Testis (tissue), 5 donors: ENCODE measurements at places on chromosomes 2 and 18. TPM values are rescaled to one million over a fixed set of nuclear protein-coding genes. Genes with fewer than 3 reads are reported as not detected.

Gene DSG3
- 0.19 TPM for total RNA-seq

Gene DGUOK
- 91.0 TPM for total RNA-seq

Gene AQP12B
- not detected for total RNA-seq

Gene PLEK
- total RNA-seq = 2.4 TPM

Gene TUBA3E
- 129 TPM for total RNA-seq

Gene CCL20
- total RNA-seq = 0.55 TPM

Gene CDH7
- 1.2 TPM for total RNA-seq

Gene IL36G
- total RNA-seq = not detected

Gene FSHR
- 22.6 TPM for total RNA-seq

Gene FIGN
- 3.9 TPM for total RNA-seq

Gene PPP3R1
- 35.7 TPM for total RNA-seq
